ENCODE measurements at places on chromosomes 7 and 10. TPM values are rescaled to one million over a fixed set of nuclear protein-coding genes. Genes with fewer than 3 reads are reported as not detected.

DNA sequence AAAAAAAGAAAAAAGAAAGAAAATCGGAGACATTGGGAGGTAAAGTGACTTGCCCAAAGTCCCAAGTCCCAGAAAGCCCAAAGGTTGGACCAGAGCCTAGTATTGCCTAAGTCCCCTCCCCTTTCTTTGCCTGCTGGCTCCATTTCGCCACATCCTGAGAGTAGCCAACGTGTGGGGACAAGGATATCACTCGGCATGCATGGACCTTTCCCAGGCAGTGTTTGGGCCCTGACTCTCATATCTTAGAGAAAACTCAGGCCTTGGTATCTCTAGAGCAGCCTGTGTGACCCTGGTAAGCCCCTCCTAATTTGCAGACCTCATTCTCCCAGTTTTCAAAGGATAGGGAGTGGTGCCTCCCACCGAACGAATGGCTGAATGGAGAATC is 294.2 kb upstream of the ZMIZ1 start:
- peak overlapping the region; percentile 54 for H3K27ac ChIP-seq
- DNase-seq, result peak; percentile 24
- H3K4me3 ChIP-seq, result no peak overlapping the region
- H3K4me1 ChIP-seq, result no peaks in the 10 kb centered on the region

- H3K36me3 ChIP-seq, result no peaks in the 10 kb centered on the region
- no peak overlapping the region for H3K4me3 ChIP-seq
- H3K4me1 ChIP-seq, result peaks cover 21% of the 10 kb centered on the region
Measured at GRCh38 chr7:74023092-74023536, 4.9 kb upstream of the ELN start.

DNA sequence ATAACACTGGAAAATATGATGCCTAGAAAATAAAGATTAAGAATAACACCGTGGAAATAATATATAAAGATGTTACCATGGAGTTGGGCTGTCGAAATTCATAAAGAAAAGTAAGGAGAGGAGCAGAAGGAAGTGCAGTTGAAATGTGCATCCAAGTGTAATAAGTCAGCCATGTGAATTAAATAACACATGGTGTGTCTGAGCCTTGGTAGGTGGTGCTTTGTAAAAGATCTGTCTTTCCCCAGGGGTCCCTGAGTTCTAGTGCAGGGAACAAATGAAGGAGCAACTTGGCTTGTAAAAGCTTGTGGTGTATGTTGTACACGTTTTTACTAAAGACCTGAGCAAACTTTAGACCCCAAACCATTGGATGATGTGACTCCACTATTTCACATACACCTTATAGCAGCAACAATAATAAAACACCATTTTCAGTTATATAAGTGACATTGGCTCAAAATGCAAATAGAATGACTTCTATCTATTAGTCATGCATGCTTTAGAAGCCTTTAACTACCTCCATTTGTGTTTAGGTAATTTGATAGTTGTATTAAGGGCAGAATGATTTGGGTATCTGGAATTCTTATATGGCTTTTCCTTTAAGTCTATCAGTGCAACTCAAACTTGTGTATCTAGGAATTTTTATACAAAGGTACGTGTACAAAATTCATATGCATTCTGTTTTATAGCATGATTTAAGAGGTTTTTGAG is 11.3 kb downstream of the STARD3NL start:
- H3K4me3 ChIP-seq, result no peak overlapping the region
- H3K36me3 ChIP-seq, result no peaks in the 10 kb centered on the region
- no peak overlapping the region for H3K27ac ChIP-seq
- DNase-seq, result no peak

DNA sequence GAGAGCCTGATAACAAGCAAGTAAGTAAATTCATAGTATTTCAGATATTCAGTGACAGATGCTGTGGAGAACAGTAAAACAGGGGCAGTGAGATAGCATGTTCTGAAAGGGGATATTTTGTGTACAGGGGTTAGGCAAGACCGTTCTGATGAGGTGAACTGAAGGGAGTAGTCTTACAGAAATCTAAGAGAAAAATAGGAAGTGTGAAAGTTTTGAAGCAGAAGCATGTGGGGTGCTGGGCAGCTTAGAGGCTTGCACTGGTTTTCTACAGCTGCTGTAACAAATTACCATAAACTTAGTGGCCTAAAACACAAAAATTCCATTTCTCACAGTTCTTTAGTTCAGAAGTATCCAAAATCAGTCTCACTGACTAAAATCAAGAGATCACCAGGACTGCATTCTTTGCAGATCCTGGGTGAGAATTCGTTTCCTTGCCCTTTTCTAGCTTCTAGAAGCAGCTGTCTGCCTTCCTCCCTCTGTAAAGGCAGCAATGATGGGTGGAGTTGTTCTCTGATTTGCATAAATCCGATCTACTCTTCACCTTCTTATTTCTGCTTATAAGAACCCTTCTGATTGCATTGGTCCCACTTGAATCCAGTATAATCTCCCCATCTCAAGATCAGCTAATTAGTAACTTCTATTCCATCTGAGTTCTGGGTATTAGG is 7.5 kb upstream of the KLF14 start:
- H3K27ac ChIP-seq, result no peak overlapping the region
- H3K4me3 ChIP-seq, result no peak overlapping the region
- no peaks in the 10 kb centered on the region for H3K36me3 ChIP-seq
- no peaks in the 10 kb centered on the region for H3K4me1 ChIP-seq

DNA sequence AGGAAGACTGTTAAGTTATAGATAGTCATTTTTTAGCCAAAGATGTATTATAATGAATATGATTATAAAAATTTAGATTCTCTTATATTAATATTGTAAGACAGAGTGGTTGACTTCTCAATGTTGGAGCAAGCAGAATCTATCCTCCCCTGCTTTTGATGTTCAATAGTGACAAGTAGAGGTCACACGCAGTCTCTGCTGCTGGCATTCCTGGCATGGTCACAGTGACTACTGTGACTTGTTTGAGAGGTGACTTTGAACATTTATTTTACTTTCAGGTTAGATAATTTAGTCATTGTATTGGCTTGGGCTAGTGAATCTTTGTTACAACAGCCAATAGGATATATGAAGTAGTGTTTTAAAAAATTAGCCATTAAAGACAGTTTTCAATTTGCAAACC is 13.7 kb upstream of the CD36 start:
- no peaks in the 10 kb centered on the region for H3K36me3 ChIP-seq
- no peak overlapping the region for H3K27ac ChIP-seq
- no peak for DNase-seq
- no peaks in the 10 kb centered on the region for H3K4me1 ChIP-seq

DNA sequence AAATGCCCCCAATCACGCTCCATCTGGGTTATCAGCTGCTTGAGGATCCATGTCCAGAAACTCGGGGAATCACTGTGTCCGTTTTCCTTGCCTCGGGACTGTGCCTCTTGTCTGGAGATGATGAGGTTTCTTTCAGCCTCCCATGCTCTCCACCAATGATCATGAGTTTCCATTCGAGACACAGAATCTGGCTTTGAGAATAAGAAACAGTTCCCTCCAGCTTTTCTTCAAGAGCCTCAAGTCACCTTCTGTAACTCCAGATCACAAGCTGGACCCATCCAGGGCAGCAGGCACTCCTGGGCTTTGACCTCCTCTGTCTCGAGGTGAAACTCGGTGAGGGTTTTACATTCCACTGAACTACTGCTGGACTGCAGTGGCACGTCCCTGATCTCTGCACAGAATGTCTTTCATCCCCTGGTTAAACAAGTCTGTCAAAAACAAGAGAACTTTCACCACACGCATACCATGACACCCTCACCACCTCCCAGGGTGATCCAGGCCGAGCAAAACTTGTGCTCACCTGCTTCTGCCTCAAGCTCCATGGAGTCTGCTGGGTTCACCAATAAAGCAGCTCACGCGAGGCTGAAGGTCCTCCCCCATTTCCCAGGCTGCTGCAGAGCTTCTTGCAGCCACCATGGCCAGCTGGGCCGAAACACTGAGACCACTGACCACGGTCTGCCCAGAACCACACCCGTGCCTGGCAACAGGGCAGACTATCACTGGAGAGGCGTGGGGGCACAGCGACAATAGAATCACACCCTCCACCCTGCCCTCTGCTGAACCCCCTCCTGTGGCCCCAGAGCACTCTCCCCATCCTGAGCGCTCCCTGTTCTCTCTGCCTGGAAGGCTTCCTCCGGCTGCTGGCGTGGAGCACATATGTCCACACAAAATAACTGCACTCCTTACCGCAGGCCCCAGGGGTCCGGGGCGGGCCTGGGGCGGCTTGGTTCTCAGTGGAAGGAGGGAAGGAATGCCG is 25.1 kb downstream of the MAT1A start:
- DNase-seq, result no peak
- H3K27ac ChIP-seq, result no peak overlapping the region

- H3K27me3 ChIP-seq, result no peaks in the 10 kb centered on the region
- no peak for DNase-seq
- H3K27ac ChIP-seq, result no peak overlapping the region
- no peaks in the 10 kb centered on the region for H3K4me1 ChIP-seq
- no peaks in the 10 kb centered on the region for H3K36me3 ChIP-seq
Measured at GRCh38 chr7:74617180-74617744, 40.3 kb upstream of the GTF2I start.

- no peak for DNase-seq
- H3K4me3 ChIP-seq, result no peak overlapping the region
- no peaks in the 10 kb centered on the region for H3K4me1 ChIP-seq
Measured at GRCh38 chr7:68321076-68321639, 1277.1 kb upstream of the AUTS2 start.

DNA sequence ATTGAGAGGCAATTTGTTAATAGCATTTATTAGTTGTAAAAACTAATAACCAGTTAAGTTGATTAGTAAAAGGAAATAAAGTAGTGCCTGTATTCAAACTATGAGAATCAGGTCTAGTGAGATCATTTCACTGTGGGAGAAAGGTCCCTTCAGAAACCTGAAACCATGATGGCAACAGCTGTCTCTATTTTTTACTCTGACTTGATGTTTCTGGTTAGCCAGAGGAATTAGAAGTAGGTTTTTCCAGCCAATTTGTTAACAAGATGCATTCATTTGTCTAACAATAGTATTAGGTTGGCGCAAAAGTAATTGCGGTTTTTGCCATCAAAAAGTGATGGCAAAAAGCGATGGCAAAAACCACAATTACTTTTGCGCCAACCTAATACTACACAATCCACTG is 272.2 kb upstream of the YAE1 start:
- no peak overlapping the region for H3K27ac ChIP-seq
- no peak overlapping the region for H3K4me3 ChIP-seq
- DNase-seq, result no peak
- H3K27me3 ChIP-seq, result no peaks in the 10 kb centered on the region
- no peaks in the 10 kb centered on the region for H3K36me3 ChIP-seq

- no peaks in the 10 kb centered on the region for H3K27me3 ChIP-seq
- H3K4me1 ChIP-seq, result no peaks in the 10 kb centered on the region
- no peaks in the 10 kb centered on the region for H3K36me3 ChIP-seq
- no peak for DNase-seq
- no peak overlapping the region for H3K4me3 ChIP-seq
Measured at GRCh38 chr10:49627644-49628247, 13.9 kb downstream of the CHAT start.

- H3K27me3 ChIP-seq, result no peaks in the 10 kb centered on the region
- DNase-seq, result no peak
- no peaks in the 10 kb centered on the region for H3K36me3 ChIP-seq
- no peak overlapping the region for H3K4me3 ChIP-seq
Measured at GRCh38 chr10:28903063-28903462, 225.7 kb downstream of the BAMBI start.

- no peaks in the 10 kb centered on the region for H3K36me3 ChIP-seq
- H3K4me1 ChIP-seq, result no peaks in the 10 kb centered on the region
- H3K27ac ChIP-seq, result peak overlapping the region; percentile 4
- DNase-seq, result no peak
Measured at GRCh38 chr7:6160191-6160623, 112.2 kb downstream of the CYTH3 start.

DNA sequence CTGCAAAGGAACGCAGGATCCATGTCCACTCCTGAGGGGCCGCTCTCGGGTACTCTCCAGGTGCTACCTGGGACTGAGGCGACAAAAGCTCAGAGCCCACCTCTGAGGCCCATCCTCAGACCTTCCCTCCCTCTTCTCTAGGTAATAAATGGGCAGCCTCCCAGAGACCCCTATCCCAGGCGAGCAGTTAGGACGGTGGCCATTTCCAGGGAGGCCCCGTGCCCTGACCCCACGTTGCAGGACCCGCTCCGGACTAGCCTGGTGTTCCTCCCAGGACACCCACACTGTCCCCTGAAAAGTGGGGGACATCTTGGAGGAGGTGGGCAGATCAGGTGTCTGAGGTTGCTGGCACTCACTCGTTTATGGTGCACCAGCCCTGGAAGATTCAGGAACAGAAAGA is 44.3 kb downstream of the PRKAG2 start:
- no peak for DNase-seq
- H3K4me1 ChIP-seq, result no peaks in the 10 kb centered on the region
- H3K27ac ChIP-seq, result no peak overlapping the region
- H3K36me3 ChIP-seq, result no peaks in the 10 kb centered on the region

- no peak for DNase-seq
- no peaks in the 10 kb centered on the region for H3K36me3 ChIP-seq
- H3K27ac ChIP-seq, result no peak overlapping the region
Measured at GRCh38 chr7:154475864-154476263, 423.7 kb downstream of the DPP6 start.

- no peaks in the 10 kb centered on the region for H3K36me3 ChIP-seq
- DNase-seq, result no peak
- H3K4me3 ChIP-seq, result peak overlapping the region; percentile 90
Measured at GRCh38 chr7:35695473-35695850, 527 bp upstream of the HERPUD2 start.

- H3K36me3 ChIP-seq, result no peaks in the 10 kb centered on the region
- no peak overlapping the region for H3K4me3 ChIP-seq
- H3K27me3 ChIP-seq, result no peaks in the 10 kb centered on the region
- no peak overlapping the region for H3K27ac ChIP-seq
- H3K4me1 ChIP-seq, result no peaks in the 10 kb centered on the region
Measured at GRCh38 chr10:52779541-52780390, 7.2 kb upstream of the MBL2 start.

DNA sequence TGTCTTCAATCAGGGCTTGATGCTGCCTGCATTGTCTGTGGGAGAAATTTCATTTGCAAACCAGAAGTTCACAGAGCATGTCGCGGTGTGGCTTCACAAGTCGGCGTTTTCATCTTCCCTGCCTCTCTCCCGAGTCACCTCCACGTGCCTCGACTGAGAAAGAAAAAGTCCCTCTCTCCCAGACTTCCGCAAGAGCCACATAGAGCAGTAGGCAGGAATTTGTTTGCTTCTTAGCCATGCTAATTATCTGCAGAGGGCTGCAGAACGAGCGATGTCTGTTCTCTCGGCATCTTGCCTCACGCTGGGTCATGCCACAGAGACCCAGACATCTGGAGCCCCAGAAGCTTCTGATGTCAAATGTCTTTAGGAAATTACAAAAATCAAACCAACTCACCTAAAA is 272.2 kb downstream of the TCF7L2 start:
- no peak overlapping the region for H3K27ac ChIP-seq
- H3K36me3 ChIP-seq, result no peaks in the 10 kb centered on the region
- no peak overlapping the region for H3K4me3 ChIP-seq
- H3K27me3 ChIP-seq, result no peaks in the 10 kb centered on the region
- no peaks in the 10 kb centered on the region for H3K4me1 ChIP-seq
- DNase-seq, result no peak

Gene SMC3
- 37.1 TPM for total RNA-seq

Gene ANXA7
- total RNA-seq, result 51.9 TPM

Gene VSTM4
- 4.7 TPM for total RNA-seq

Gene CPN1
- total RNA-seq, result not detected

Gene MYO3A
- 1.7 TPM for total RNA-seq

Gene CLDN12
- total RNA-seq, result 49.9 TPM

Gene CNTNAP2
- total RNA-seq, result 4.6 TPM

Gene MAT1A
- not detected for total RNA-seq

Gene CCDC146
- total RNA-seq, result 23.5 TPM

Gene GIMAP7
- total RNA-seq, result 4.8 TPM

Gene BTBD16
- total RNA-seq, result not detected

Data from Peyer's patch (tissue), 4 donors.